ENCODE measurements at places on chromosomes 2 and 18.

DNA sequence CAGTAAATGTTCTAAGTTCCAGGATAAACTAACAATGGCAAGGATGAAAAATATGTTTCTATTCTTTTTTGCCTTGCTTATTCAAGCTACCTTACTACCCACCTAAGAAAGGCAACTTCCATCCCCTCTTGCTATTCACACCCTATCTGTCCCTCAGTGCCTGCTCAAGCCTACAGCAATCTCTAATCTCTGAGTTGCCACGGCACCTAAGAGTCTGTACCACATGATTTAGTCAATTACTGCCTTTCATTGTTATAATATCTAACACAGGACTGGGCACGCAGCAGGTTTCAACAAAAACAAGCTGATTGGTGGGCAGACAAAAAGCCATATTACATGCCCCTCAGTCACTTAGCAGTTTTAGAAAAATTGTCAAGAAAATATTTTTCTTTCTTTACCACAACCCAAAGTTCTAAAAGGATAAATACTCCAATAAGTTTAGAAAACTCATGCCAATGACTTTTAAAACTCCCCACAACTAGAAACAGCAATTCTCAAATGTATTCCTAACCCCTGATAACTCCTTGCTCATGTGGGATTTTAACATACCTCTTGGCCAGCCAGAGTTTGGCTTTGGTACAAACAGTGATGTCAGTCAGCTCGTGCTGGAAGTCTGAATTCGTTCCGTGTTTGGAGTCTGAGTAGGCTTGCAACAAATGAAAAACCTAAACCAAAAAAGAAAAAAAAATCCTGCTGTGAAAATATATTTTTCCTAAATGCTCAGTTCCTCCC is 117.3 kb upstream of the ZFP36L2 start:
- DNase-seq: no peak

- DNase-seq: no peak
These were observed 555.5 kb upstream of the TNP1 start for GRCh38 chr2:217415316-217415715.

DNA sequence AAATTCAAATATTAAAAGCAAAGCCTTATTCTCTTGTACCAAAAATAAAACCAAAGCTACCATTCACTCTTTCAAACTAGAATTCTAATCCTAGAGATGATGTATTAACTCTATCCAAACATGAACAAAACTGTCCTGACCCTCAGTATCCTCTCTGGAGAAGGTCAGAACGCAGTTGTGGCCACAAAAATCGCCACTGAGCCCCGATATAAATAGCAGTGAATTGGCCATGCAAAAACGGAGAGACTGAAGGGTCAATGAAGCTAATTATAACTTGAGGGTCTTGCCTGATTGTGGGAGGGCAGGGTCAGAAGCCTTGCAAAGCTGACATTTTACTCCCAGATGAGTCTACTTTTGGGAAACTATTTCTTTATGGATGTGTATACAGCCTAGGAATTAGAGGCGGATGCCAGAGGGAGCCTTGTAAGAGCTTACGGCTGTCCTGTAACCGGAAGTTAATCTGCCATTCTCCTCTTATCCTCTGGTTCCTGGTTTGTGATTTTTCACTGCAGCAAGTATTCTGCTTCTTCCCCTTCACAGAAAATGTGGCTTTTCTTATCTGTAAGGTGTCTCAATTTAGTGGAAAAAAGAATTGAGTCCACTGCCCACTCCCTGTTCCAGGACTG is 28.1 kb downstream of the CAVIN2 start:
- no peak for DNase-seq

DNA sequence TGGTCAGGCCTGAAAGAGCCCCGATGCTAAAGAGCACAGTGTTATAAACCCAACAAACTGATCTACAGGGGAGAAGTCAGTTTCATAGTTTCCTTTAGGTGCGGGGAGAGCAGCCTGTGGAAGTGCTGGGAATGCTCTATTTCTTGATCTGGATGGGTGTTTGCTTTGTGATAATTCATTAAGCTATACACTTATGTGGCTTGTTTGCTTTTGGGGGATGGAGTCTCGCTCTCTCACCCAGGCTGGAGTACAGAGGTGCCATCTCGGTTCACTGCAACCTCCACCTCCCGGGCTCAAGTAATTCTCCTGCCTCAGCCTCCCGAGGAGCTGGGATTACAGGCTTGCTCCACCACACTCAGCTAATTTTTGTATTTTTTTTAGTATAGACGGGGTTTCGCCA is 30.1 kb upstream of the CEP68 start:
- DNase-seq: no peak

DNA sequence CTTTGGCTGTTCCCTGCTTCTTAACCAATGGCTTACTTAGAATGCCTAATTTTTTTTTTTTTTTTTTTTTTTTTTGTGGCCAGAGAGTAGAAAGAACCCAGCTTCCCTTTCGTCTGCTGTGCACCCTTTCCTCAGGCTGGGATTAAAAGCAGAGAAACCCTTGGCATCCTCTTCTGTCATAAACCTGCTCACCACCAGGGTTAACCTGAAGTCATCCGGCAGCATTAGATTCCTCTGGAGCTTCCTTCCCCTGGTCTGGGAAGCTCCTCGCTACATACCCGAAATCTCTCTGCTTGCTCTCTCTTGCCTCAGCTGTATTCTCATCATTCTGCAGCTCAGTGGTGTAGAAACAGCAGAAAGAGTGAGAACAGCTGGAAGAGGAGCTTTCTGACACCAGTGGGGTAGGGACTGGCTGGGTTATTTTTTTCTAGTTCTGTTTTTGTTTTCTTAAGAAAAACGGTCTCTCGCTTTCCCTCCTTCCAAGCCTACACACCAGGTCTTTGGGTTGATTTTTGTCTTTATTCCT is 339.0 kb upstream of the MEIS1 start:
- DNase-seq: no peak

- DNase-seq: no peak
These were observed 164.7 kb downstream of the DNAH7 start for GRCh38 chr2:195903956-195904355.

- peak; percentile 92 for DNase-seq
These were observed 1.0 kb upstream of the AGBL5 start for GRCh38 chr2:27050281-27050995.

- DNase-seq: peak; percentile 47
These were observed 619 bp downstream of the GALM start for GRCh38 chr2:38666556-38666910.

GRCh38 chr2:236237468-236238190 is 26.6 kb downstream of the ASB18 start:
- DNase-seq: no peak

GRCh38 chr18:55244546-55244945 is 285.3 kb upstream of the CCDC68 start:
- DNase-seq: no peak

DNA sequence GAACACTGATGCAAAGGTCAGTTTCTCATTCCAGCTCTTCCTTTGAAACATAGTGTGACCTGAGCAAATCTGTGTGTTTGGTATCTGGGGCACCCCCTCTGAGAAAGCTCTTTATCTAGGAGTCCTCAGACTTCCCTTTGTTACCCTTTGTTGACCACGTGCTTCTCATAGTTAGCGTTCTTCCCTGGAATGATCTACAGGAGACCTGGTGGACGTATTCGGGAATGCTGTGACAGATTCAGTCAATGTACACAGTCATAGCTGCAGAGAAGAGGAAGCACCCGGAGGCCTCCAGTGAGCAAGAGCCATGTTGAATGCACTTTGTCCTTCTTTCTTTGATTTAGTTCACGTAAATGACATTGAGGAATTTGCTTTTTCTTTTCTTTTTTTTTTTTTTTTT is 10.7 kb upstream of the CHMP1B start:
- no peak for DNase-seq

- no peak for DNase-seq
These were observed 218.0 kb upstream of the KCNJ3 start for GRCh38 chr2:154480521-154480920.

DNA sequence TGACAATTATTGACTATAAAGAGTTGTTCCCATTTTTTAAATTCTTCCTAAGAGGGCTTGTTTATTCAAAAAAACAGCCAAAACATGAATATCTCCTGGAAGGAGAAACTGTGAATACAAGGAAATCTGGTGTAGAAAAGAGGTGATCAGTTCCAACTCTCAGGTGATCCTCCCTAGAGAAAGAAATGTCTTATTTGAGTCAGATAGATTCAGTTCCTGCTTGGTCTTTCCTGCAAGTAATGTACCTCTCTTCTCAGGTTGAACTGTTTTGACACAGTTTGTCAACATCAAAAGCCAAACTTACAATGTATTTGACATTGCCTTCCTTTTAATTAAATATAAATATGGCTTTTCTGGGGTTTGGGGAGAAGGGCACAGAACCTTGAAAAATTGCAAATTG is 567.4 kb downstream of the ARHGAP15 start:
- DNase-seq: no peak

DNA sequence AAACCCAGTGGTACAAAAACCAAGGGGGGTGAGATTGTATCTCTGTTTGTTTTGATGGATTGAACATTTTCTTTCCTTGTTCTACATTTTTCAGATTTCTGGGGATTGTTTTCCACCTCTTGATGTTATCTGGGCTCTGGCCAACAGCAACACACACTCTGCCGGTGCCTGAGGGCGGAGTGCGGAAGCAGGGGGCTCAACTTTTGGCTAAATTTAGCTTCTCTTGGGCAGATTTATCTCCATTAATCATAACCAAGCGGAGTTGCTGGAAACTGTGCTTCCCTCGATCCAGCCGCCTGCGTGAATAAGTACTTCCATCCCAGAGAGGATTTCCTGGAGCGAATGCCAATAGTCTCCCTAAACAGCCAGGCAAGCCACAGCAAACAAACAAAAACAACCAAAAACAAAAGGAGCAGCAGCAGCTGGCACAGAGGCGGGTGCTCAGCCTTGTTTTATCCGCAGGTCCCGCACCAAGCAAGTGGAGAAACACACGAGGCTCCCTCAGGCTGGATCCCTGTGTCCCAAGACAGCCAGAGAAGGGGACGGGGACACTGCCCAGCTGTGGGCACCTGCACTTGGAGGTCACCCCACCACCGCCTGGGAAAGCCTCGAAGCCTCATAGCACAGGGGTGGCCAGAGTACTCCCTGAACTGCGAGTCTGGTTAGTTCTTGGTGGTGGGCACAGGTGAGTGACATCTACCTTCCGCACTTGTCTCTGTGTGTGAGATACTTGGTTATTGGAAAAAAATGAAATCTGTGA is 143.4 kb downstream of the NDUFA10 start:
- DNase-seq: no peak

DNA sequence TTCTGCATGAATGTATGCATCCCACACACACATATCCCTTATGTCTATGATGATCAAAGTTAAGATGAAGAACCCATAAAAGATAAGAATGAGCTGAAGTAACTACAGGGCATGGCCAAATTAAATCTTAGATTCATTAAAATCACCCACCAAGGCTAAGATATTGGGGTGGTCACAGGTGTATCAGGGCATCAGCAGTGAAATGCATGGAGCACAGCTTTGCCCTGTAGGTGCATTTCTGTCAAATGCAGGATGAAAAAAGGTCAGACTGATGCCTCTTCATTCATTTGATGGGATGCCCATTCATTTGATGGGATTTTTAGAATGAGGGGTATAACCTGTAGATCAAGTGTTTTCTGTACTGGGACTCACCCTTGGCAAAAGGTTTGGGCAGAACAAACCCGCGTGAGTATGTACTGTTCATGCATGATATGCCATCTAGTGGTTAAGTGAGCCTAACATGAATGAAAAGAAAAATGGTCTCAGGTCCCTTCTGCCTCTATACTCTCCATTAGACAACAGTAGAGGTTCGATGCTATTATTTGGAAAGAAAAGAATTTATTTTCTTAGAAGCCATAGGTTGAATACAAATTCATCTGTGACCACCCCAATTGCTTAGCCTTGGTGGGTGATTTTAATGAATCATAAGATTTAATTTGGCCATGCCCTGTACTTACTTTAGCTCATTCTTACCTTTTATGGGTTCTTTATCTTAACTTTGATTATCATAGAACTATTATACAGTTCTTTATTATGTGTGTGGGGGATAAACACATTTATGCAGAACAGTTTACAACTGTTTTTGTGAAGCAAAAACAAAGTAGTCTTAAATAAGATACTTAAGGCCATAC is 43.2 kb upstream of the NOSTRIN start:
- DNase-seq: peak; percentile 45

DNA sequence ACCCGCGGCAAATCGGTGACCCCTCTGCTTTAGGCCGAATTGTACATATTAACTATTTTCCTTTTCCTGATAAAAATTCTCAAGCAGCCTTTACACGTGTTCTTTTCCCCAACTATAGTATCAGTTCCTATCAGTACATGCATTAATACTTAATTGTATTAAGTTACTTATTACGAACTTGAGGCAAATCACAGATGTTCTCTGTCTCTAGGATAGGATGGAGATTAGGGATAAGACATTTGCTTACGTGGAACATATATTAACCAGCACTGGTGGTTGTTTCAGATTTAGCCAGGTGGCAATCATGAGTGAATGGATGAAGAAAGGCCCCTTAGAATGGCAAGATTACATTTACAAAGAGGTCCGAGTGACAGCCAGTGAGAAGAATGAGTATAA is 675 bp downstream of the GEMIN6 start:
- no peak for DNase-seq

DNA sequence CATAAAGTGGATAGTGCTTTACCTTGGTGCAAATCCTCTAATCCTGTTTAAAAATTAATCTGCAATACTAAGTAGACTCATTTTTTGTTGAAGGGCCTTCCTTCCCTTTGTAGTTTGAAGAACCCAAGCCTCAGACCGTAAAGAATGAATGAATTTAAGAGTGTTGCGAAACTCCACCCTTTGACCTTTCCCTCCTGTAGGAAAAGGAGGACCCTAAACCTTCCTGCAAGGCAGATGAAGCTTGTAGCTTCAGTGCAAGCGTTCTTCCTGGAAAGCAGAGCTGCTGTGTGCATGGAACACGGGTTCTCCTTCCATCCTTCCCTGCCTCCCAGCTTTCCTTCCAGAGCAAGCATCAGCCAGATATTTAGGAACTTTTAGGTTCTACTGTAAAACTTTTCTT is 1.7 kb downstream of the IMPA2 start:
- no peak for DNase-seq

- no peak for DNase-seq
These were observed 36.2 kb downstream of the SPTBN1 start for GRCh38 chr2:54492335-54492734.

- DNase-seq: no peak
These were observed 116.3 kb downstream of the SEPTIN10 start for GRCh38 chr2:109497463-109497862.

DNA sequence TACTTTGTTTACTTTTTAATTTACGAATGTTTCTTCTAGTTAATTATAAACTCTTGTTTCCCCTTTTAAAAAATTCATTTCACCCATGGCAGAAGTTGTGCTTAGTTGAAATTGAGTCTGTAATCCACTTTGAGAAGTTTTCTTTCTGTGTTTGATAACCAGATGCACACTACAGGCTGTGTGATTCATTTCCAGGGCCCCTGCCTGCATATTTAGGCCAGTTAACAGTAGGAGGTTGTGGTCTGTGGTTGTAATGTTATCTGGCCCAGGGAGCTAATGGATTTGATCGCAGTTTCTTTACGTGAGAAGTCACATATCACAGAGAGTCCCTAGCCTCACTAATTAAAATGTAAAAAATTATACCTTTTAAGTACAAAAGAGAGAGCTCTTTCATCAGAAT is 3.3 kb downstream of the CDH7 start:
- no peak for DNase-seq
